ENCODE measurements at places on chromosomes 16 and 17.

DNA sequence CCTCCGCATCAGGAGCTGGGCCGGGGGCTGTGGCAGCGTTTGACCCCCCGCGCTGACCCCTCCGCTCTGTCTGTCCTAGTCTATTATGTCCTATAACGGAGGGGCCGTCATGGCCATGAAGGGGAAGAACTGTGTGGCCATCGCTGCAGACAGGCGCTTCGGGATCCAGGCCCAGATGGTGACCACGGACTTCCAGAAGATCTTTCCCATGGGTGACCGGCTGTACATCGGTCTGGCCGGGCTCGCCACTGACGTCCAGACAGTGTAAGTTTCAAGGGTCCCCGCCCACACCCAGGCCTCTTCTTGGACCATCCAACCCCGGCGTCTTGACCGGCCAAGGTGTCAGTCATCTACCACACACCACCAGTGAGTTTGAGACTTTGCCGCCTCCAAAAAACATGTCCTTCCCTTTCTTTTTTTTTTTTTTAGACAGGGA lies 548 bp downstream of the PSMB3 start:
- no peak for DNase-seq

DNA sequence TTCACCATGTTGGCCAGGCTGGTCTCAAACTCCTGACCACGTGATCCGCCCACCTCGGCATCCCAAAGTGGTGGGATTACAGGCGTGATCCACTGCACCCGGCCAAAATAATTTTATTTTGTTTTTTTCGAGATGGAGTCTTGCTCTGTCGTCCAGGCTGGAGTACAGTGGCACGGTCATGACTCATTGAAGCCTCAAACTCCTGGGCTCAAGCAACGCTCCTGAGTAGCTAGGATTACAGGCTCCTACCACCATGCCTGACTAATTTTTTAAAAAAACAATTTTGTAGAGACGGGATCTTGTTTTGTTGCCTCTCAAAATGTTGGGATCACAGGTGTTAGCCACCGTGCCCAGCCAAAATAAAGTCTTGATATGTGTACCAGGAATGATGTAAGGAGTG lies 2.4 kb upstream of the TTLL6 start:
- no peak for DNase-seq

GRCh38 chr17:47649153-47649971 lies at the start of gene KPNB1:
Gene KPNB1 (plus strand): TSS chr17:47649919. CDS start chr17:47650245, 326 bp downstream.
- DNase-seq, result peak; percentile 96

GRCh38 chr17:41932816-41933389 lies 2.5 kb downstream of the ODAD4 start:
- no peak for DNase-seq

Data from NCI-H1417 treated with DMSO at 0.1 percent for 48 hours (cell line).